ENCODE measurements at places on chromosomes 1 and 21.

DNA sequence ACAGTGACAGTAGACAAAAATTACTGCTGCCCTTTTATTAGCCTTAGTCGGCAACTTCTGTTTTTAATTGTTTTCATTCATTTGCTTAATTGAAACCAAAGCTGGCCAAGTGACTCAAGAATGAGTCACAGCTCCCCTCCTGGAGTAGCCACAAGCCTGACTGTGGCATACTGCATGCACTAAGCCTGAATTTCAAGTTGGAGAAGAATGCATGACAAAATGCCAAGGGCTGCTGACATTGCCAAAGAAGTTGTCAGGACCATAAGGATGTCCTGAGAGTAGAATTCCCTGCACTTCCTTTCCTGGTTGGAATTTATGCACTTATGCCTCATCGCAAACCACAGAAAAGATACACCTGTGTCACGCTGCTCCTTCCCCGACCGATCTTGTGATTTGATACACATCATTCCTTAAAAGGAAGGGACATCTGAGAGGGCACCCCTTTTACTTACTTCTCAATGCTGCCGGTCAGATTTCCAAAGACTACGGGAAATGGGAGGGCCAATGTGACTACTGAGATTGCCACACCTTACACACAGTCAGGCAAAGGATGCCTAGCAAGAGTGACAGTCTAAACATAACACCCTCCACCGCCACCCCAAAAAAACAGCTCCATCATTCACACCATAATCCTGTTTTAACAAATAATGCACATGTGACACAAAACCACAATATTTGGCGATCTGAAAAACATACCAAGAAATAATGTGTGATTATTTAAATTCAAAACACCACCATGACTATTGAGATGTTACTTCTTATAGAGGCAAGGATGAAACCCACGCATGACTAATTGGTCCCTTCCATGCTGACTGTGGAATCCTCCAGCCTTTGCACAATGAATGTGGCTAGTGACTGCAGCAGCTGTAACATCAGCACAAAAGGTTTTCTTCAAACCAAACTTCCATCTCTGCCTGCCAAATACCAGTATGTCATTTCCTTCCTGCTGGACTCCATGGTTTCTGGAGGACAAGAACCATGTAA lies 28.2 kb downstream of the VAV3 start:
- DNase-seq: no peak

DNA sequence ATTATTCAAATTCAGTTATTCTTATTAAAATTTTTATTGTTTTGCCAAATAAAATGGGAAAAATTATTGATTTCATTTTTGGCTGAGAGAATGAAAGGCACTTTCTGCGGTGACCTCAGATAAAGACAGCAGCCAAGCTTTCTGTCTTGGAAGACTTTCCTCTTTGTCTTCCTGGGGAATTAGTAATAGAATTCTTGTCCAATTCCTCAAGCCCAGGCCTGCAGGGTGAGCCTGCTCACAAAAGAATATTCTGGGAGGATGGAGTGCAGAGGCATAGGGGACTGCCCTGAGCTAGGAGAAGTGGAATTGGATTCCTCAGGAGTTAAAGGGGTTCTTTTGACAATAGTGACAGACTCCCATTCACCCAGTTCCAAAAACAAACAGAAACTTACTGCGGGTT lies 614.5 kb upstream of the ADGRL2 start:
- DNase-seq: no peak

DNA sequence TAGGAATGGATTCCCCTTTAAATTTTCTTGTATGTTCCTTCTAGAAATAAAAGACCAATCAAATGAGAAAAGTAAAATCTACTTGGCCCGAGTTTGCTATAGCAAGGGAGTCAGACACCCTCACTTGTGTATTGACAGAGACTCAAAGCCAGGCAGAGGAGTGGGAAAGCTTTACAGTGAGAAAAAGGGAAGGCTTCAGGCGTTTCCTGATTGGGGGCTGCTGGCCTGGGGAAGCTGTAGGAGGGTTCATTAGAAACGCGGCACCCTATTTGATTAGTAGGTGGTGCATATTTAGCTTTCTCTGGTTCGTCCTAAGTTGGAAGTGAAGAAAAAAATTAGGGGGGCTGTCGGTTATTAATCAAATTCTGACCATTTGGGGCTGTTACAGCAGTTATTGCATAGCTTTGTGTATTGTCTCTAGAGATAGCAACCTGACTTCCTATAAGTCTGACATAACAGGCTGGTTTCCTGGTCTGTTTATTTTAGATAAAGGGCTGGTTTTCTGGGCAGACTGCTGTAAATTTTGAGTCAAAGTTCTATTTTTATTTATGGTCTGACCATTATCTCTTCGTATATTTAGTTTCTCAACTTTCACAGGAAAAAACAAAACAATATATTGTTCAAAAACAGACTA lies 10.0 kb downstream of the SLC25A24 start:
- no peak for DNase-seq

- DNase-seq: no peak
Observed at GRCh38 chr1:200488375-200489165, 78.7 kb upstream of the ZNF281 start.

DNA sequence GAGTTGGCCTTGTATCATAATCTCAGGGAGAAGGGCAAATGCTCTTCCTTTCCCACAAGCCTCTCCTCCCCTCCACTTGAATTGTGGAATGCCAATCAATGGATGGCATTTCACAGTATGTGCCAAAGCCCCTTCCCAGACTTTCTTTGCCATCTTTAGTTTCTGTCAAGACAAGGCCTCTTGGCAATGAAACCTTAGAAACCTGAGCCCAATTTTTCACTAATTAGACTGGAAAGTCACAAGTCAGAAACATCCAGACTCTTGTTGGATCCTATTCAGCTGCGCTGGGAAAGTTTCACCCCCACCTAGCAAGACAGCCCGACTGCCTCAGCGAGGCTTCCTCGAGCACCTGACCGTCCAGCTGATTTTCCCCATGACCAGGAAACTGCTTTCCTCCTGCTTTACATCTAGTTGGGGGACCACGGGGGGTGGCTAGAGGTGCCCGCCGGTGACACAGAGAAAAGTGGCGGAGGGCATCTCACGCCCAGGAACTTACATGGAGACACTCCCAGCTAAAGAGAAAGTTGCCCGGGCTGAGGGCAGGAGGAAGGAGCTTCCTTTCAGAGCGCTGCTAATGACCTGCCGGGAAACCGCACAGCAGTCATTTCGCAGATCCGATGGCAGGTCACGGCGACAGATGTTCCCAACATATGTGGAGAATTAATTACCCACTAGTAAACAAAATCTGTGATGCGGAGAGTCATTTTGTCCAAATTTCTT lies 302.6 kb upstream of the RRP15 start:
- DNase-seq: no peak

DNA sequence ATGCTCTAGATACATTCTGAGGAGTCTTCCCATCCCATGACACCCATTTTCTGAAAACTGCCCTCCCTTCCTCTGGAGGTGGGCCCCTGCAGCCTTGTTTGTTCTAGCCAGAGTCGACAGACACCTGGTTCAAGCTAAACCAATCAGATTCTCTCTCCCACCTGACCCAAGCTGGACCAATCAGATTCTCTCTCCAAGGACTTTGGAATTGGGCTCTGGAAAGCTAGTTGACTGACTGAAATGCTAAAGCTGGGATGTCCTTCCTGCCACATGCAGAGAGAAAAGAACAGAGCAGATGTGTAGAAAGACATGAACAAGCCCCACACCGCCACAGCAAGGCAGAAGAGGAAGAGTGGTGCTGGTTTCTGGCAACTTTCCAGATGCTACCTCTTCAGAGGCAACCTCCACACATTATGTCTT lies 24.6 kb downstream of the ASAP3 start:
- DNase-seq: no peak

- DNase-seq: no peak
Observed at GRCh38 chr1:21510113-21510493, 880 bp downstream of the ALPL start.

GRCh38 chr1:183589874-183590243 lies 400 bp downstream of the NCF2 start:
- DNase-seq: no peak

DNA sequence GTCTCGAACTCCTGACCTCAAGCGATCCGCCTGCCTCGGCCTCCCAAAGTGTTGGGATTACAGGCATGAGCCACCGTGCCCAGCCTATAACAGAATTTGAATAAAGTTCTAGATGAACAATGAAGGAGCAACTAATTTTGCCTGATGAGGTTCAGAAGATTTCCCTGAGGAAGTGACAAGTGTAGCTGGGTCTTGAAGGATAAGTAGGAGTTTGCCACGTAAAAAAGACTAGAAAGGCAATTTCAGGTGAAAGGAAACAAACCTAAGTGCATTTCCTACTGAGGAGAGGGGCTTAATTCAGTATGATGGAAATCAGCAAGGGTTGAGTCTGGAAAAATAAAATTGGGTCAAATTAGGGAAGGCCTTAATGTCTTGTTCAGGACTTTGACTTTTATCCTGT lies 18.6 kb upstream of the DMRTB1 start:
- DNase-seq: no peak

GRCh38 chr1:64343105-64343822 lies 126.7 kb upstream of the CACHD1 start:
- DNase-seq: no peak

DNA sequence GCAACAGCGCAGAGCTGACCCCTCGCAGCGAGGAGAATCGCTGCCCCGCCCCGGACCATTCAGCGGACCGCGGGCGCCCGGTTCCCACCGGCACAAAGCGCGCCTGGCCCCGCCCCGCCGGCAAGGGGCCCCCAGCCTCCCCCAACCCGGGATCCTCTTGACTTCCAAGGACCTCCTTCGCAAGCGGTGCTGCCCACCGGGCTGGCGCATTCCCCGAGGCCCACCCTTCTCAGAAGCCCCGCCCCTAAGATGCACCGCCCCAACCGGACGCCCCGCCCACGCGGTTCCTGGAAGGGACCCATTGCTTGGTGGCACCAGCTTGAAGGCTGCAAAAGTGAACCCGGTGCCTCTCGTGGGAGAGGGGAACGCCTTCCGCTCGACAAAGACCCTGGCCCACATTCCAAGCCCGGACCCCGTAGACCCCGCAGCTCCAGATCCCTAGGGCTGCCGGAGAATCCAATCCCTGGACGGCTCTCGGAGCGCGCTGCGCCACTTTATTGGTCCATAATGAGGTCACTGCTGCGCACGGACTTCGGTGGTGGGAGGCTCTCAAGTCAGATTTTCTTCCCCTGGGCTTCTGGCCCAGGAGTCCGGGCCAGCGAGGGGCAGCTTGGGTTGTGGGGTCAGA lies 2.0 kb downstream of the HES3 start:
- DNase-seq: no peak

- no peak for DNase-seq
Observed at GRCh38 chr1:3469104-3469848, 14.8 kb downstream of the ARHGEF16 start.

- no peak for DNase-seq
Observed at GRCh38 chr1:12798911-12799310, 7.7 kb downstream of the PRAMEF1 start.

DNA sequence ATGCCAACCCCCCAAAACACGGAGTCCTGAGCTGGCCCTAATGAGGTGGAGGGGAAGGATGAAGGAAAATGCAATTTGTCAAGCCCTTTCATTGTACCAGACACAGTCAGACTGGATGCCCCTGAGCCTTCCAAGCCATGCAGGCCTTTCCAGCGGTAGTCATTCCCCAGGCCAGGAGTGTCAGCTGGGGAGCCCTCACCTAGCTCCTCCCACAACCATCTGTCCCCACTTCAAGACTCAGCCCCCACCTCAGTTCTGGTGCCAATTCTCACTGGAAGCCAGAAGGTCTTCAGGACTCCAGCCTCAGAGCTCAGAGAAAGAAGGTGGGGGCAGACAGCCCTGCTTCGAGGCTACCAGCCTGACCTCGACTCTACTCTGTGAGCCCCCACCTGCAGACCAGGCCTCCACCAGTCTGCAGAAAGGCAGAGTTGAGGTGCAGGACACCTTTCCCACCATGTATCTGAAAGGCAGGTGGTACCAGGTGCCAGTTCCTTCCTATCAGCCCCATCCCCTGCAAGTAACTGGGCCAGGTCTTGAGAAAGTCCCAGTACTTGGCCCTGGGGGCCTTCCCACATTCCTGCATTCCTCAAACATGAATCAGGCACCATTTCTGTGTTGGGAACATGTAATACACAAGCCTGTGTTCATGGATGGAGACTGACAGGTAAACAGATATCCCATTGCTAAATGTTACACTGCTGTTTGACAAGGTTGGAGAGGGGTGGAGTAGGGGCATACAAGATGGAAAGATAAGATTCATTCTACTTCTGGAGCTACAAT lies 180.6 kb upstream of the EDN2 start:
- DNase-seq: no peak

GRCh38 chr1:32960819-32961355 lies 3.7 kb downstream of the RNF19B start:
- no peak for DNase-seq

GRCh38 chr1:98523256-98523655 lies 138.3 kb upstream of the SNX7 start:
- DNase-seq: no peak

DNA sequence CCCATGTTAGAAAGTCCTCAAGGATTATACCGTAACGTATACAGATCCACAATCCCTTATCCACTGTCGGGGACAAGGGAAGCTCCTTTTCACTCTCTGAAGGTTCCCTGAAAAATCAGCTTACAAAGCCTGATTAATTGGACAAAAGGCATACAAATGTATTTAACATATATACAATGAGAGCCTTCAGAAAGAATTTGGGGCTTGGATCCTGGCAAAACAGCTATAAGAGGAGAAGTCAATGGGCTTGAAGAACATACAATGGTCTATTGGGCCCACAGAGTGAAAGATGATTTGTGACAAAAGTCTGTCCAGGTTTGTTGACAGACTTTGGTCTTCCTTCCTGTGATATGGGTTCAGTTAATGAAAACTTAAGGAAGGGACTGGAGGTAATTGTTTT lies 10.7 kb downstream of the TACSTD2 start:
- DNase-seq: no peak
